ENCODE measurements at places on chromosomes 11 and 22.

DNA sequence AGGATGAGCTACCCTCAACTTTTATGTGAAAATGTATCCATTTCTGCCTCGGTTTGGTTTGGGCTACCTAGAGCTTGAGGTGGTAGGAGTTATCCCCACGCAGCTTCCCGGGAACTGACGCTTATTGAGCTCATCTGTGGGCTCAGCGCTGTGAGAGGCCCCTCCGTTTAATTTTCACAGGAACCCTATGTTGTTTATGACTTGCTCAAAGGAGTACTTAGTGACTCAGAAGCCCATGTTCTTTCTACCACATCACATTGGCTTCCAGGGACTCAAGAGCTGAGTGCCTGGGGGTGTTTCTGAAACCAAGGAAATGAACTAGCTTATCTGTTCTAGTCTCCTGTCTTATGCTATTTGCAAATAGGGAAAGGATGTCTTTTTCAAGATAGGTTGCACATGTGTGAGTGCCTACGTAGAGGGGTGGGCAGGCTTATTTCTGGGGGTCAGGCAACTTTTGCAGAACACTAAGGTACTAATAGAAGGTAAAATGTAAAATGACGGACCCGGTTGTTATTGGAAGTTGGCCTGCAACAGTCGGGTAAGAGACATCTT is 40.5 kb downstream of the MICAL2 start:
- no peak for DNase-seq

DNA sequence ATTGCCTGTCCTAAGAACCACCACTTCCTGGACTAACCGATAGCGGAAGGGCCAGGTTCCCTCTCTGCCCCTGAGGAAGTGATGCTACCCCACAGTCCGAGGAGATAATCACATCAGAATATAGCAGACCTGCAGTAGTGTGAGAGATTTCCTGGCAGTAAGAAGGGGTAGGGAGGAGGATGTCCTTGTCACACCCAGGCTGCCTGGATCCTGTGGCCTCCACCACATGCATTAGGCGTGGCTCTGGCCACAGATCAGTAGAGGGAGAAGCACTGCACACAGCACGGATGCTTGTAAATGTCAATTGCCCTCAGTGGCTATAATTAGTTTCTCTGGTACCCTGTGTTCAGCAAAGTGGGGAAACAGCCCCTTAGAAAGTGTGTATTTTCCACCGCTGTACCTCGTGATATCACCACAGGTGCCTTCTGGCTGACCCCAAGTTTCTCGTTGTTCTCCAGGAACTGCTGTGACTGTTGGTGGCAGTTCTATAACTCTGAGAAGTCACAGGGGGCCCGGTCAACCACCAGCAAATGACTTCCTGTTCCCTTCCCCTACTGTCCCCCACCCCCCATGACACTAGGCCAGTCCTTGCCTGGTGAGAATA is 61.8 kb downstream of the UBASH3B start:
- DNase-seq = peak; percentile 60

DNA sequence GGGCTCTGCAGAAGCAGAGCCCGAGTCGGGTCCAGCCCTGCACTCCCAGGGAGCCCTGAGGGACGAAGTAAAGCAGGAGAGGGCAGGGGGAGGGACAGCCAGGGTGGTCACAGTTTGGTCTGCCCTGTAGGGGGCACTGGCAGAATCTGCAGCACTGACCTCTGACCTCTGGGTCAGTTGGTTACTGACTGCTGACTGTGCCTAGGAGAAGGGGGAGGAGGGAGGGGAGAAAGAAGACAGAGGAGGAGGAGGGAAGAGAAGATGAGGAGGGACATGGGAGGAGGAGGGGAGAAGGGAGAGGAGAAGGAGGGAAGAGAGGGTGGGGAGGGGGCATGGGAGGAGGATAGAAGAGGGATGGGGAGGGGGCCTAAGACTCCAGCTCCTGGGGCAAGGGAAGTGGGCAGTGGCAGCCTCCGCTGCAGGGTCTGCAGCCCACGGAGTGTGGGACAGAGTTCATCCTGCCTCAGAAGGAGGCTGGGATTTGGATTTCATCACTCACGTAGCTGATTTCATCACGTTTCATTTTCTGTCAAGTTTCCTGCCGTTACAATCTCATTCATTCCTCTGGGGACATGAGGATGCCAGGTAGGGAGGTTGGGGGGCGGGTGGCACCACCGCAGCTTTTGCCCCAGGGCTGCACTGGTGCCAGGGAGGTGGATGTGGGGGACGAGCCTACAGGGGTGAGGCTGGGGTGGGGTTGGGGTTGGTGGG is 55.2 kb downstream of the FLRT1 start:
- DNase-seq = no peak

GRCh38 chr11:40188848-40189247 is 1270.6 kb downstream of the LRRC4C start:
- no peak for DNase-seq

GRCh38 chr22:24836282-24836681 is 30.3 kb downstream of the SGSM1 start:
- DNase-seq = no peak

- DNase-seq = no peak
Measured at GRCh38 chr22:31604746-31605705, 57.0 kb downstream of the PISD start.

DNA sequence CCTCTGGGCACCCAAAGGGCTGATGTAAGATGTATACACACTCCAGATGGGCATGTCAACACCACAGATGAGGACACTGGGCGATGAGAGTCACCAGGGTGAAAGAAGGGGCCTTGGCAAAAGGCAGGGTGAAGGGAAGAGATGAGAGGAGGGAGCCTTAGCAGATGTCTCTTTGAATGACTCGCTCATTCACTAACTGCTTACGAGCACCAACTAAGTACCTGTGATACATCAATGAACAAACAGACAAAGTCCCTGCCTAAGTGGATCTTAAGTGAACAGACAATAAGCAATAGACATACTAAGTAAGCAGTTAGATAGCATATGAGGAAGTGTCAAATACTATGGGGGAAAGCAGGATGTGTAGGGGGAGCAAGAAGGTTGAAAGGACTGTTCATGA is 7.5 kb downstream of the ME3 start:
- DNase-seq = no peak

GRCh38 chr22:46774253-46774979 is 12.0 kb downstream of the TBC1D22A start:
- no peak for DNase-seq

GRCh38 chr22:38569181-38569971 is 607 bp downstream of the DMC1 start:
- DNase-seq = peak; percentile 24

DNA sequence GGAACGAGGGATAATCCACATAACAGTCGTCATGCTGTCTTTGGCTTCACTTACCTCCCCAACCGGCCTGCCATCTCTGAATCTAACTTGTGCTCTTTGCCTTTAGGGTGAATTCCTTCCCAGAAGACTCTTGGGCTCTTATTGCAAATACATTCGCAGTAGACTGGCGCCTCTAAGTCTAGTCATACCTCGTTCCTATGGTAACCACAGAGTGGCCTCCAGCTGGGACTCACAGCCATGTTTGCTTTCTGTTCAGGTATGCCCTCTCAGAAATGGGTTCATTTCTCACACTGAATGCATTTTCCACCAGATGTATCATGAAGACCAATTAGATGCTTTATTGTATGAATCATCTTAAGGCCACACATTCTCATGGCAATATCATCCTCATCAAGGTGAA is 112.7 kb downstream of the FAR1 start:
- DNase-seq = no peak

GRCh38 chr11:41795004-41795403 is 335.6 kb upstream of the LRRC4C start:
- no peak for DNase-seq

DNA sequence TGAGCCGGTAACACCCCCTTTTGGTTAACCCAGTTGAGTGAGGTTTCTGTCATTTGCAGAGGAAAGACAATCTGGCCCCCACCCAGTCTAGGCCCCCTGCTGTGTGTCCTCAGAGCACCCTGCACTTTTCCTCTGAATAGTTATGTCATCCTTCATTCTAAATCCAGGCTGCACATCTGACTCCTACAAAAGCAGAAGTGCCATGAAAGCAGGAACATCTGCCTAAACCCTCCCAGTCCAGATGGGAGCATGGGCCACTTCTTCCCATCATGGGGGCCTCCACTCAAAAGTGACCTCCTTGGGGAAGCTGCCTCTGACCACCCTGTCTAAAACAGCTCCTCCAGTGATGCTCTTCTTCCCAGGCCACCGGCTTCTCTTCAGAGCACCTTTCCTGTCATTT is 53.7 kb upstream of the HMGXB4 start:
- no peak for DNase-seq

DNA sequence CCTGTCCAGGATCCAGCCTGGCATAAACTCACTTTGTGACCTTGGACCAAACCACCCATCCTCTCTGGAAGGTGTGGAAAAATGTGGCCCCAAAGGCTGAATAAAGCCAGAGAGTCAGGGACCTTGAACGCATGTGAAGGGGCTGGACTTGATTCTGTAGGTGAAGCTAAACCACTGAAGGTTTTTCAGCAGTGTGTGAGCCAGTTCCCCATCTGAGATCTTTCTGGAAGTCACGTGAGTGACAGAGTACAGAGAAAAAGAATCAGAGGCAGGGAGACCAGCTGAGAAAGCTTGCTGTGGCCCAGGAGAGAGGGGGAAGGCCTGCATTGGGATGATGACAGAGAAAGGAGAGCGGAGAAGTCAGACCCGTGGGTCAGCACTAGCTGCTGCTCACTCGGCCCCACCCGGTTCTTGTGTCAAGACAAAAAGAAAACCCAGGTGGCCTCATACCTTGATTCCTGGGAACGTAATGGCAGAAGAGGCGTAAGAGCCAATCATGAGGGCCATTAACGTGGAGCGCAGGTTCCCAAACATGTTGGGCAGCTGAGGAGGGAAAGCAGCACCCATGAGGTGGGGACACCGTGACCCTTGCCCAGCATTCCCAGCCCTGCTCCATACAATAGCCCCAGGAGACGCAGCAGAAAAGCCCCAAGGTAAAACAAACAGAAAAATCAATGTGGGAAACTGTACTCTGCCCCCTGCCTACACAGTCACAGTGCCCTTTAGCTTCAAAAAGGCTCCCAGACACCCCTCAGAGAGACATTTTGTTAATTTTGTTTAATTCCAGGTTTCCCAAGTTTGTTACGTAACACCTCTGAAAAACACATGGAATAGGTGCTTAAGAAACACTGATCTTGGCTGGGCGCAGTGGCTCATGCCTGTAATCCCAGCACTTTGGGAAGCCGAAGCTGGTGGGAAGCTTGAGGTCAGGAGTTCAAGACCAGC is 17.9 kb downstream of the SLC43A1 start:
- DNase-seq = no peak

DNA sequence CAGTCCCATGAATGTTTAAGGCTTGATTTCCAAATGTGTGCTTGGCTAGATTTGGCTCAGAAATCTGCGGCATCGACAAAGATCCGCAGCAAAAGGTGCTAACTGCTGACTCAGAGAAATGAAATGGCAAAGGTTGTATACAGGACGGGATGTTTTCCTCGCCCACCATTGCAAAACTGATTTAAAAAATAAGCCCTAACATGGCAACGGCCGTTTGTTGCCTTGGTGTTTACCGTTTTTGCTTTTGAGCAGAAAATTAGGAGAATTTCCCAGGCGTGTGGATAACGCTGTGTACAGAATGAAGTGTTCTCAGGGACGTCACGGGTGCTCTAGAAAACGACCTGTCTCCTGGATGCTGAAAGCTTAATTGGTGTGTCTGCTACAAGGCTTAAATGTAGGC is 70.2 kb downstream of the ARHGAP8 start:
- no peak for DNase-seq

DNA sequence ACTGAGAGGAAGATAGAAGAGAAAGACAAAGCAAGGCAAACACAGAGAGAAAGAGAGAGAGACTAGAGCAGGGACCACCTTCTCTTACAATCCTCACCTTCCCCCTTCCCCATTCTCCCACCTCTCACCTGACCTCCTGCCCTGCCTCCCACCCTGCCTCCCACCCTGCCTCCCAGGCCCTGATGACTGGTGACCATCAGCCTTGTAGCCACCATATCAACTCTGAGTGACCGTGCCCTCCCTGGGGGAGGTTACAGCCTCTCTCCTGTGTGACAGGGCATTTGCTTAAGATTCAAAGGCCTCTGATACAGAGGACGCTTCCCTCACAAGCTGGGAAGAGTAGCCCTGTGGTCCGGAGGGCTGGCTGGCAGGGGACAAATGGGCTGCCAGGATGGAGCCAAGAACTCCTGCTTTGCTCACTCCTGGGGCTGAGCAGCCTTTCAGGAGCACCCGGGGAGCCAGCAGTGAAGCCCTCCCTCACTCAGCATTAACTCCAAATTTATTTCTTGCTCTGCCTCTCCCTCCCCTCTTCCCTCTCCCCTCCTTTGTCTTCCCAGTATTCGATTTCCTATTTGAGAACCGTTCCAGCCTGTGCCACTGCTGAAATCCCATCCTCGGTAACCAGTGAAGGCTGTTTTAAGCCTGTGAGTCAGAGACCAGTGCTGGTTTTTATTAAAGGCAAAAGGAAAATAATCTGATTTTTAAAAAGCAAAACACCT is 125.2 kb upstream of the SYT13 start:
- no peak for DNase-seq

DNA sequence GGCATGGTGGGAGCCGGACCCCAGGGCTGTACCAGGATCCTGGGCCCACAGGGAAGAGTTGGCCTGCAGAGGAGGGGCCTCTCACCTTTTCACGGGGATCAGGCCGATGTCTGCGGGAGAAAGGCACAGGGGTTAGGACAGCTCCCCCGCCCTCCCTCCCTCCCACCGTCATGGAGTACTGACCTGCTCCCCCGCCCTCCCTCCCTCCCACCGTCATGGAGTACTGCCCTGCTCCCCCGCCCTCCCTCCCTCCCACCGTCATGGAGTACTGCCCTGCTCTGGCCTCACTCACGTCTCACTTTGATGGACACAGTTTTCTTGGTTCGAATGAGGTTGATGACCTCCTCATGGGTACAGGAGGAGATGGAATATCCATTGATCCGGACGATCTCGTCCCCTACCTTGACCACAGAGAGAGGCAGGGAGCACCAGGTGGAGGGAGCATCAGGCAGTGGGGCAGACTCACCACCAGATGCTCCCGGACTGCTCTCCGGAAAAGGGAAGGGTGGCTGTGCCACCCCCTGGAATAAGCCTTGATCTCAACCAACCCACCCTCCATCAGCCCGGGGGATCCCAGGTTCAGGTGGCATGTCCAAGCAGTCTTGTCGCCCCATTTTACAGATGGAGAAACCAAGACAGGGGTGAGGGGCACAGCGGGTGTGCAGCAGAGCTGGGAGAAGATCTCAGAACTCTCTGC is 17.1 kb downstream of the USH1C start:
- no peak for DNase-seq
